ENCODE measurements at places on chromosomes 7 and 10.

DNA sequence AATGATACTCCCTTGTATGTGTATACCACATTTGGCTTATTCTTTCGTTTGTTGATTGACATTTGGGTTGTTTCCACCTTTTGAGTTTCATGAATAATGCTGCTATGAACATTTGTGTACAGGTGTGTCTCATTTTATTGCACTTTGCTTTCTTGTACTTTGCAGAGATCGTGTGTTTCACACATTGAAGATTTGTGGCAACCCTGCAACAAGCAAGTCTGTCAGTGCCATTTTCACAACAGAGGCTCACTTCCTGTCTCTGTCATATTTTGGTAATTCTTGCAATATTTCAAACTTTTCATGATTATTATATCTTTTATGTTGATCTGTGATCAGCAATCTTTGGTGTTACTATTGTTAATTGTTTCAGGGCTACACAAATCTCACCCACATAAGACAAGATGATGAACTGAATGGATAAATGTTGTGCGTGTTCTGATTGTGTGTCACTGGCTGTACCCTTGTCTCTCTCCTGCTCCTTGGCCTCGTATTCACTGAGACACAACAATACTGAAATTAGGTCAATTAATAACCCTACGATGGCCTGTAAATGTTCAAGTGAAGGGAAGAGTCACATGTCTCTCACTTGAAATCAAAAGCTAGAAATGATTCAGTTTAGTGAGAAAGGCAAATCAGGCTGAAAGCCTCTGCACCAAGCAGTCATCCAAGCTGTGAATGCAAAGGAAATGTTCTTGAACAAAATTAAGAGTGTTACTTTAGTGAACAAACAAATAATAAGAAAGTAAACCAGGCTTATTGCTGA, 133.6 kb upstream of the JCAD start:
- no peak for DNase-seq

- no peak for DNase-seq
Measured at GRCh38 chr7:123143252-123144006, 56.3 kb downstream of the SLC13A1 start.

DNA sequence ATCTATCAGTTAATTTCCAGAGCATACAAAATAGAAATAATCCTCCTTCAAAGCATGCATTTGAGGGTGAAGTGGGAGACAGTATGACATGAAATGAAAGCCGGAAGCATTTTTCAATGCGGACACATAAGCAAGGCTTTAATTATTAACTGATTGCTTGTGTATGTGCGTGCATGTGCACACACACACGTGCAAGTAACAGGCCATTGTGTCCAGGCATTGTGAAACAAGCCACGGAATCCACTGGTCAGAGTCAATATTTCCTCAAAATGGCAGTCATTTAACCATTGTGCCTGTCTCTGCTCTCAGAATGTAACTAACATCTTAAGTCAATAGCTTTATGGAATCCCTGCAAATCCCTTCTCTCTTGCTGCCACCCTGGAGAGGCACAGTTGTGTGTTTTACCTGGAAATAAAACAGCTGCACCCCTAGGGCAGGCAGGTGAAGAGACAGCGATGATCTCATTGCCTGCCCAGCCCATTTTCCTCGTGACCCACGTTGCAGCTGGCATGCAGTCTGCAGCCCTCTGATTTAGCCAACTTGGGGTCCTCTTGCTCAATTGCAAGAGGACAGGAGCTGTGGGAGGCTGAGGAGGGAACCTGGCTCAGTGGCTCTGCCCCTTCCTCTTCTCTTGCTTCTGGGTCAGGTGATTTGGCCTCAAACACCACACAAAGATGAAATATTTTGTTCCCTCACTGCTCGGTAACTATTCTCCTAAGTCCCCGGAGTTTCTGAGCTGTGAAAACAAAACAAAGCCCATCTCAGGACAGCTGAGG, 500.9 kb upstream of the ZMIZ1 start:
- DNase-seq, result no peak

DNA sequence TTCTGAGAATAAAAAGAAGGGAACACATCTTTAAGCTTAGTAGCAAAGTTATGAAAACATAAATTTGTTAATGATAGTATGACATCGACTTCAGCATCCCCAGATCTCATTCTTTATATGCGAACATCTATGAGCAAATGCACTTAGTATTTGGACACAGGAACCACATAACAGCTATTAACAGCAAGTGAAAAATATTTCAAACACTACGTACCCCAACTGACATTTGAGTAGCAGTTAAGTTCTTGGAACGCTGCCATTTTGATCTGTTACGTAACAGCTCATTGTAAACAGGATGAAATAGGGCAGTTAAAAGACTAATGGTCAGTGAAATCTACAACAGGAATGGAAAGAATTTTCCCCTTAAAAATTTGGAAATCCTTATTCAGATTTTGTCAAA, 428.9 kb downstream of the TNS3 start:
- no peak for DNase-seq

DNA sequence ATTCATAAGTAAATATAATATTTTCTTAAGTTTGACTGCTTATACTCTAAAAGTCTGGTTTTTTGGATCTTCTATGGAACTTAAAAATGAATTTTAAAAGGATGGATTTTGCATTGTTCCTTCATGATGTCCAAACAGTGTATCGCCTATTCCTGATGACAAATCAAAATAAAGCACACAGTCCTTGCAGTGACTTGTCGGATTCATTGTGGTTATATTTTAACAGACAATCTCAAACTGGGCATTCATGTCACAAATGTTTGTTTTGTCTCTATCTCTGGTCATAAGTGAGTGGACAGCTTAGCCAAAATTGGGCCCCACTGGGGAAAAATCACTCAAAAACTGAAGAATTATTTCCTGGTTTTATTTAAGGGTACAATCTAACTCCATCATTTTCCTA, 74.8 kb downstream of the LMBR1 start:
- no peak for DNase-seq

DNA sequence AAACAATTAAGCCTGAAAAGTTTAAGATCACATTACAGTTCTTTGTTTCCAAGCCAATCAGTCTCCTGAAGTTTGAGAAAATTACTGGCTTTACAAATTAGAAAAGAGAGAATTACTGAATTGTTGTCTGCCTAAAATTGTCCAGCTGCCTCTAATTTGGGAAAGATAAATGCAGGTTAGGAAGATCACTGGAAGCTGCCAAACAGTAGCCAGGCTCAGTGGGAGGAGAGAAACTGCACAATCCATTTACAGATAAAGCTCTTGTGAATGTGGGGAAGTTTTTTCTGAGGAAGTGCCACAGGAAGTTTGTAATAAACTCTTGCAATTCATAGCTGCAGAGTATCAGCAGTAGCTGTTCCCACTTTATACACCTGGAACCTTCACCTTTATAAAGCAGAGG, 100.7 kb downstream of the IQUB start:
- no peak for DNase-seq

GRCh38 chr10:18144928-18145327, 4.7 kb downstream of the CACNB2 start:
- no peak for DNase-seq

Measured in stimulated activated naive B cell treated with anti-CD40 and anti-IgM and Interleukin-4, amounts not matched to agents 10 μg/mL and 1 μg/mL and 100 μg/mL, for 72 hours (primary cell).